ENCODE measurements at places on chromosomes 7 and 10.
A peak's percentile ranks its signal among the peaks of the same experiment; 100 is the strongest.

GRCh38 chr10:10865303-10865702 lies 152.4 kb upstream of the CELF2 start:
- DNase-seq, result no peak

DNA sequence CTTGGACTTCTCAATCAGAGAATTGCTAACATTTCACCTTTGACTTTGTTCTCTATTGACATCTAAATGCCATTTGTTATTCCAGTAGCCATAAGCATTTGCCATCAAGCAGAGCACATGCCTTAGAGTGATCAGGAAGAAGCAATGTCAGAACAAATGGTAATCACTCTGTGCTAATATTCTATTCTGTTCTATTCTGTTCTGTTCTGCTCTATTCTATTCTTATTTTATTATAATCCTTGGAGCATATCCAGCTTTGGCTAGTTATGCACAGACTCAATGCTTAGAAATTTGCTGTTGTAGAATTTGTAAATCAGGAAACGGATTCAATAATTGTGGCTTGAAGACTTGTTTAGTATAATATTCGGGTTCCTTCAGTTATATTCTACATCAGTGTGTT lies 175.4 kb downstream of the EXOC4 start:
- no peak for DNase-seq

- peak; percentile 65 for DNase-seq
Measured at GRCh38 chr10:14389981-14390590, 59.4 kb upstream of the FRMD4A start.

GRCh38 chr7:157001920-157002818 lies 8.3 kb downstream of the MNX1 start:
- no peak for DNase-seq

- DNase-seq, result no peak
Measured at GRCh38 chr7:47827351-47827756, 120.9 kb downstream of the PKD1L1 start.

DNA sequence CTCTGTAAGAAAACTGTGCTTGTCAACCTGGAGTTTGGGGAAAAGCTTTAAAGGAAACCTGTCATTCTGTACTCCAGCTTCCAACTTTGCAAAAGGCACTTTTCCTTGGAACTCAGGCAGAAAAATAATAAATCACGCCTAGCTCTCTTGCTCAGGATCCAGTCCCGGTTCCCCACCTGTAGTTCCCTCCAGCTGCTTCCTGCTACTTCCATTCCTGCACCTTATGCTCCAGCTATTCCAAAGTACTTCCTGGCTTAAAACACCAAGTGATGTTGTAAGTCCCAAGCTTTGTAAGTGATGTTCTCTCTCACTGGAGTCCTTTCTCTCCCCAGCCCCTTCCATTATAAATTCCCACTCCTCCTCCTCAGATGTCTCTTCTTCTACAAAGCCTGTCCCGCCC lies 98.6 kb downstream of the GRM8 start:
- no peak for DNase-seq

DNA sequence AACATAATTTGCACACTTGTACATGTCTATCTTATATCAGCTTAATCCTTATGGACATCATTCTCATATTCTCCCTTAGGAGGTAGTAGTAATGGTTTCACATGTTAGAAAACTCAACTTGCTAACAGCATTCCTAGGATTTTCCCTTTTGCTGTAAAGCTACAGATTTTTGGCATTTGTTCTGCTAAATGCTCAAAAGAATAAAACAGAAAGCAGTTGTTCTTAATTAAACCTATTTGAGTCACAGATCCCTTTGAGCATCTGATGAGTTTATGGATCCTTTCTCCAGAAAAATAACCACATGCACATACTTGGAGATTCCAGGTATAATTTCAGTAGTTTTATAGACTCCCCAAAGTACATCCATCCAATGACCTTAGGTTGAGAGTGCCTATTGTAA lies 122.9 kb upstream of the BET1 start:
- DNase-seq, result no peak

- DNase-seq, result no peak
Measured at GRCh38 chr7:108001764-108002725, 916 bp downstream of the LAMB1 start.

DNA sequence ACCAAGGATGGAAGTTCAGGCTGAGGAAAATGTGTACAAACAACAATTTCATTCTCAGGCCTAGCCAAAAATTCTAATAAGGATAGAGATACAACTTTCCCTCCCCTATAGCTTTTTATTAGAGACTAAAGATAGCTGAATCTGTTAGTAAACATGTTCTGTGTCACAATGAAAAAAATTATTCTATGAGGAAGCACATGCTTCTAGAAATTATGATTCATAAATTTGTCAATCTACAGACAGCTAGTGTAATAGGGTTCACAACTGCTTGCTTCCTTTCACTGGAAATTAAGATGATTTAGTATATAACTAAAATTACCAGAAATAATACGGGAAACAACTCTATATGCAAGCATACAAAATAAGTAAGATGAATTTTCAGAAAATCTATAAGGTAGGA lies 56.6 kb downstream of the CCDC3 start:
- no peak for DNase-seq

GRCh38 chr10:93034426-93034825 lies 26.2 kb upstream of the CYP26C1 start:
- DNase-seq, result no peak

DNA sequence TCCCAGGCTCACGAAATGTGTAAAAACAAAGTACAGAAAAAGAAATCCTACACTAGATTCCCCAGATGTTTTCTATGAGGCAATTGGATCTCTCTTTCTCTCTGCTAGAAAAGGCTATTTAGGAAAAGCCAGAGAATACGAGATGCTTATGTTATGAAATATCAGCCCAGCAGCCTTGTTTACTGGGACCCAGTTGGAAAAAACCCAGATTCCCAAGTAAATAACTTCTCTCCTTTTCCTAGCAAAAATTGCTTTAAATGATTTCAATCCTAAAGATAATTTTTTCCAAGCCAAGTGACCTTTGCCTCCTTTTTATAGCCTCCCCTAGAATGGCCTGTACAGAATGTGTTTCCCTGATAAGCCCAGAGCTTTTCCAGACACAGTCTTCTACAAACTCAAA lies 199.3 kb downstream of the PLXNA4 start:
- DNase-seq, result no peak

DNA sequence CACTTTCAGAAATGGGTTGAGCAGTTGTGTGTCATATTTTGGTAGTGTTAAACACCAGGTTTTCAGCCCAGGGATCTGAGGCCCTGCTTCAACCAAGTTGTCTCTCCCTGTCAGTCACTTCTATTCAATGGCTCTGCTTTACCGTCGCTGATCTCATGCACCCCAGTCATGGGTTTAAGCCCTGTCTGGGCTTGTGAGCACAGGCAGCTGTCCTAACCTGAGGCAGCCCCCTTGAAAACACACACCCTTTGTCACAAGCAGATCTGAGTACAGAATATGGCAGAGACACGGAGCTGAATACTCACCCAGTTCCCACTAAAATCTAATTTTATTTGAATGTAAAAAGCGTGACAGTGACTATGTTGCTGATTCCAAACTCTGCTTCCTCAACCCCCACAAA lies 110.6 kb upstream of the GLI3 start:
- DNase-seq, result no peak

DNA sequence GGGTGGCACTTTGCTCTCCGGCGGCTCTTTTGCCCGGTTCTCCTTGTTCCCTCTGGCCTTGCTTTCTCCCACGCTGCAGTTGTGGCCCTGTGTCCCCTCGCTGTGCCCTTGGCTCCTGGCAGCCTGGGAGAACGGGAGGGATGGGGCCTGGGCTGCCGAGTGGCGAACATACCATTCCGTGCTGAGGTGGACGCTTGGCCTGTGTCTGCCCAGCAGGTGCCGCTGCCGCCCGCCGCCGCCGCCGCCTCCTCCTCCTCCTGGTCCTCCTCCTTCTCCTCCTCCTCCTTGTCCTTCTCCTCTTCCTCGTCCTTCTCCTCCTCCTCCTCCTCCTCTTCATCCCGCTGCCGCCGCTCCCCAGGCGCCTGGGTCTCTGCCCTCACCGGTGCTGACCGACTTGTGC lies 36.0 kb downstream of the AGAP3 start:
- no peak for DNase-seq

DNA sequence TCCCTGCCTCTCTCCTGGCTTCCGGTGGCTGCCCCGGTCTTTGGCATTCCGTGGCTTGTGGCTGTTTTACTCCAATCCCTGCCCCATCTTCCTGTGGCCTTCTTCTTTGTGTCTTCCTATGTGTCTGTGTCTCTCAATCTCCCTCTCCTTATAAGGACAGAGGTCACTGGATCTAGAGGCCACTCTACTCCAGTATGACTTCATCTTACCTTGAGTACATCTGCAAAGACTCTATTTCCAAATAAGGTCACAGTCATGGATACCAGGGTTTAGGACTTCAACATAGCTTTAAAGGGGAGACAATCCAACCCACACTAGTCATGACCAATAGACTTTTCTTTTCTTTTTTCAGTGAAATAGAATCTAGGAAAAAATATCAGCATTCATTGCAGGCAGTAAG lies 153.3 kb upstream of the INSYN2A start:
- no peak for DNase-seq

DNA sequence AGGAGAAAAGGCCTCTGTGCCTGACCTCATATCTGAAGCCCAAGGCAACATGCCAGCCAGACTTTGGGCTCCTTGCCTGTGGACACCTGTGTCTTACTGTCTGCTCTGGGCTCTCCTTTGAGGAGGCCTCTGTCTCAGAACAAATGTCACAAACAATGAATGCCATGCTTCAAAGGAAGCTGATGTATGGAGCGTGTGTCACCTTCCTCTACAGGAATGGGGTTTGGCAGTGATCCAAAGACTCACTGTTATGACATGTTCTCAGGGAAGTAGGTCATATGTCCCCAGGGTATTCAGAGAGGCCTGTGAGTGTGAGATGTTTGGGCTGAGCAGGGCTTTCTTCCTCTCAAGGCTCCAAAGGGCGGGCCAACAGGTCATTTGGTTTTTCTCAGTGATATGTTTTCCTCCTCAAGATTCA lies 38.4 kb downstream of the PTPRE start:
- no peak for DNase-seq

DNA sequence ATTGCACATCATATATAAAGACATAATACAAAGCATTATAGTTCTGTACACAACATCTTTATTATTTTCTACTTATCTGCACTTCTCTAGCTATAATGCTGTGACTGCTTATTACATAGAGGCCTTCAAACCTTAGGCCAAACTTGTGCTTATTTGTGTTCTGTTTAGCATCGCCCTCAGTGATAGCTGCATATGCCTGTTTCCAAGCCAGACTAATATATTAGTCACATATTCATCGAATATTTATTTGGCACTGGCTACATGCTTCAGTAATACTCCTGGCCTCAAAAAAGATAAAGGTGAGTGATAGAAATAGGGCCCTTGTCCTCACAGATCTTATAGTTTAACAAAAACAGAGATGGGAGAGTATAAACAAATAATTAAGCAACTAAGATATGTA lies 30.2 kb upstream of the SEMA3D start:
- DNase-seq, result no peak

GRCh38 chr7:70838292-70838907 lies 293.5 kb upstream of the GALNT17 start:
- DNase-seq, result no peak

DNA sequence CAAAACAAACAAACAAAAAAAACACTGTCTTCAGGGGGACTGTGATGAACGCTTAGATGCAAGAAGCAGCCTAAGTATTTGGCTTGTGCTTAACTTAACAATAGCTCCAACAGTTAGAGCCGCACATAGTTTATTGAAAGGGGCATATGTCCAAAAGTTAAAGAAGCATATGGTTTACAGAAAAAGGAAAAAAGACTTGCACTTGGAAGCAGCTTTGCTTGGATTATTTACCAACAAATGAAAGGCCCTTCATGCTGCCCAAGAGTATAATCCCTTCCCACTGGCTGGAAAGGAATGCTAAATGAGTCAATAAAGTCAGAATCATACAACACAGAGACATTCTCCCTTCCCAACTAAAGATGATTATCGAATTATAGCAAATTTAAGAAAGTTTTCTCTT lies 77.9 kb downstream of the GLI3 start:
- no peak for DNase-seq

DNA sequence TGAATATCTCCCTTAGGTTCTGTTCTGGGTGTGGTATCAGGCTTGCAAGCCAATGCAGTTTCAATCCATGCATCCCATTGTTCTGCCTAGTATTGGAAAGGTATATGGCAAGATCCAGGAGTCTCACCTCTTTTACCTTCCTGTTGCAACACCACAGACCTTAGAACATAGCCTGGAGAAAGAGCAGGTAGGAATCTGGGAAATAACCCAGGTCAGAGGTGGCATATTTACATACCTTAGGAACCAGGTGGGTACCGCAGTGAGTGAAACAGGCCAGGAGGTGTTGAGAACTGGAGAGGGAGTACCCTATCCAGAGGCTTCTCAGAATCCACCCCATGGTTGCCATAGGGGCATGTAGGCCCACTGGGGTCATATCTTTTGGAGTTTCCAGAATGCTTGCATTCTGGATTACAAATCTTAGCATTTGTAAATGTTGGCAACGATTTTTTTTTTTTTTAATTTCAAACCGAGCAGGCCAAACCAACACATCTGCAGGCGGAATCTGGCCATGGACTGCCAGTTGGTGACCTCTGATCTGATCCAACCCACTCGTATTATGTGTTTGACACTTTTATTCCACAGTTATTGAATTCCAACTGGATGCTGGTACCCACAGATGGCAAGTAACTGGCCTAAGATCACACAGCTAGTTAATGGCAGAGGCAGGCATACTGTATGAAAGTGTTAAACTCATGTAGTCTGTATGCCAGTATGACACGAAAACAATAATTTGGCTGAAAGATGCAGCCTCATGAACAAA lies 180.3 kb upstream of the TCF7L2 start:
- DNase-seq, result no peak

GRCh38 chr7:35761871-35762677 lies 38.8 kb upstream of the SEPTIN7 start:
- no peak for DNase-seq

GRCh38 chr7:37921876-37922275 lies 1.4 kb downstream of the EPDR1 start:
- DNase-seq, result no peak

GRCh38 chr7:54556121-54556520 lies 13.9 kb downstream of the VSTM2A start:
- DNase-seq, result no peak

- peak; percentile 12 for DNase-seq
Measured at GRCh38 chr10:118732245-118733165, 22.3 kb downstream of the CACUL1 start.

DNA sequence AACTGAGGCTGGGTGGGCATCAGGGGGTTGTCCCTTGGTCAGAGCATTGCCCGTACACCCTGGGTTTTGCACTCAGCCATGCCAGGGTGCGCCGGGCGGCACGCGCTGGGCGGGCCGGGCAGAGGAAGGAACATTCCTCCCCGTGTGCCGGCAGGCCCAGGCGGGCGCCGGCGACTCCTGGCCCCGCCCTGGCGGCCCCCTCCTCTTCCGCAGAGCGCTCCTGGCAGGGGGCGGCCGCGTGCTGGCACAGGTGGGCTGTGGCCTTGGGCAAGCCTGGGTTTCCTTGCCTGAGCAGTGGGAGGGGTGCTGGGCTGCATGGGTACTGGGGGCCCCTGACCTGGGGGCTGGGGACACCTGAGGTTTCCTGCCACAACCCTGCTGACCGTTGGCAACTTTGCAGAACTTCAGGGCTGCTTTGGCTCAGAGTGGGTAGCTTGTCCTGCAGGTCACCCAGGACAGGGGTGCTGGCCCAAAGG lies 3.9 kb downstream of the LFNG start:
- no peak for DNase-seq

- no peak for DNase-seq
Measured at GRCh38 chr10:70162892-70163201, 7.5 kb downstream of the SAR1A start.

GRCh38 chr10:49593564-49593875 lies 16.6 kb upstream of the SLC18A3 start:
- no peak for DNase-seq
